Mucosa of gallbladder (tissue), 1 donor: ENCODE measurements at places on chromosomes 2 and 18. TPM values are rescaled to one million over a fixed set of nuclear protein-coding genes. Genes with fewer than 3 reads are reported as not detected.

STAT4 gene
- total RNA-seq, result 4.8 TPM

DNA sequence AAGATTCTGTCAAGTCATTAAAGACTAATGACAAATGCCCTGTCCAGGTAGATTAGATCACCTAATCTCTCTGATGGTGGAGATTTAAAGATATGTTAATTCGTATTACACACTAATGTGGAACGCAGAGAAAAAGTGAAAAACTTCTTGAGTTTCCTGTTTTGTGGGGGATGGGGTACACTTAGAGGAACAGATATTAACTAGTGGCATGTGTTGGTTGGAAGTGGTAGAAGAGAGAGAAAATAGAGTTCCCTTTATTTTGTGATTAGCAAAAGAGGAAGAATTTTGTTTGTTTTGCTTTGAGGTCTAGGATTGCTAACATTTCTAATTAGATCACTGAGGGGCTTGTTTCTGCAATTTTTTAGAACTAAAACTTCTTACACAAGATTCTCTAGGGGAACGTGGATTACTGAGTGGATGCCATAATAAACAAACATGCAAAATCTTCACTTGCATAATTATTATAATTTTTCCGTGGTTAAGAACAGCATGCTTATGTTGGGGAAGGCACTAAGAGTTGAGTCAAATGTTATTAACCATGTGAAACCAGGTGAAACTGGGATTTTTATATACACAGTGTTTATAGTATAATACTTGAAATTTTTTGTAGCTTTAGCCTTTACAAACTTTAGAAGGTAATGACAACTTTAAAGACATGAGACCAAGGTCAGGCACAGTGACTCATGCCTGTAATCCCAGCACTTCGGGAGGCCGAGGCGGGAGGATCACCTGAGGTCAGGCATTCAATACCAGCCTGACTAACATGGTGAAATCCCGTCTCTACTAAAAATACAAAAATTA, 97.4 kb upstream of the STK17B start:
- no peak for DNase-seq

GRCh38 chr2:121791801-121792221, 36.4 kb downstream of the TSN start:
- no peak for DNase-seq

DNA sequence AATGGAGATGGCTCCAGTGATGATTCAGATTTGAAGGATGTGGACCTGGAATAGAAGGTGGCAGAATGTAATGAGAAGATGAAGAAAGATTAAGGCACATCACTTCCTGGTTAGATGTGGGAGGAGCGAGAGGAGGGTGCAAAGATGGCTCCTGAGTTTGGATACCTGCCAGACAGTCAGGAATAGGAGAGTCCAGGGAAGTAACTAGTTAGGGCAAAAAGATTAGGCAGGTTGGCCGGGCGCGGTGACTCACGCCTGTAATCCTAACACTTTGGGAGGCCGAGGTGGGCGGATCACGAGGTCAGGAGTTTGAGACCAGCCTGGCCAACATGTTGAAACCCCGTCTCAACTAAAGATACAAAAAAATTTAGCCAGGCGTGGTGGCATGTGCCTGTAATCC, 5.6 kb downstream of the C2orf74 start:
- DNase-seq, result no peak
